ENCODE measurements at places on chromosomes 4 and X.

DNA sequence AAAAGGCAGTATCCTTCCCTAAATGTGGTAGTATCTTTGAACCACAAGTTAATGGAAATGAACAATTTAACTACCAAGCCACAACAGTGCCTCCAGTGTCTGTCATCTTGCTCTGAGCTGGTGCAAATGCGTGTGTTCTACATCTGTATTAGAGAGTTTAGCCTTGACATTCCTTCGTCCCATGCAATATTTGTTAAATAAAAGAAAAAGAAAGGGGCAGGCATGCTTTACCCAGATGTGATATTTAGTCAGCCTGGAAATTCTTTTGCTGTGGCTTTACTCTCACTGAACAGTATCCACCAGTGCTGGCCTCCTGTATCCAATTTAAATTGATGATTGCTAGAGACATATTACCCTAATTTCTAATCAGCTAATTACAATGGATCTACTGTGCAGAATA, 310.5 kb downstream of the CFAP299 start:
- no peak for DNase-seq

GRCh38 chr4:54487491-54487890, 170.3 kb upstream of the KIT start:
- DNase-seq: no peak

DNA sequence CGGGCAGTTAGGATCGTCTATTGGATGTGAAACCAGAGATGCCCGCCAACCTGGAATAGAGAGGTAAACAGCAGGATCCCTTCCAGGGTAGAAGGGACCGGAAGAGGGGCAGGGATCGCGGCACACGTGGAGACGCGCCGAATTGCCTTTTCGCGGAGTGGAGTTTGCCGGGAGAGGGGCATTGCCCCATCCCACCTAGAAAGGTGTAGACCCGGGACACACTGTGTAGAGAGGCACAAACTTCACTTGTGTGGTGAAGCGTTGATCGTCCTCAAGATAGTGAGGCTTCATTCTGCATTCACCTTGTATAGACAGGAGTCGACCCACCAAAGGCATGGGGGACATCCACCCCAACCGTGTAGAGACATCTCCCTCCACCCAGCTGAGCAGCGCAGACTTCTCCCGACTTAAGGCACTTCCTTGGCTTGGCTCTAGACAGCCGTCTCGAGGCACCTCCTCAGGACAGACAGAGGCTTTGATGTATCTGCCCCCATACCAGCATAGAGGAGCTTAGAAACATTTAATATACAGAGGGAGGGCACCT, 410 bp downstream of the GNL3L start:
- no peak for DNase-seq

DNA sequence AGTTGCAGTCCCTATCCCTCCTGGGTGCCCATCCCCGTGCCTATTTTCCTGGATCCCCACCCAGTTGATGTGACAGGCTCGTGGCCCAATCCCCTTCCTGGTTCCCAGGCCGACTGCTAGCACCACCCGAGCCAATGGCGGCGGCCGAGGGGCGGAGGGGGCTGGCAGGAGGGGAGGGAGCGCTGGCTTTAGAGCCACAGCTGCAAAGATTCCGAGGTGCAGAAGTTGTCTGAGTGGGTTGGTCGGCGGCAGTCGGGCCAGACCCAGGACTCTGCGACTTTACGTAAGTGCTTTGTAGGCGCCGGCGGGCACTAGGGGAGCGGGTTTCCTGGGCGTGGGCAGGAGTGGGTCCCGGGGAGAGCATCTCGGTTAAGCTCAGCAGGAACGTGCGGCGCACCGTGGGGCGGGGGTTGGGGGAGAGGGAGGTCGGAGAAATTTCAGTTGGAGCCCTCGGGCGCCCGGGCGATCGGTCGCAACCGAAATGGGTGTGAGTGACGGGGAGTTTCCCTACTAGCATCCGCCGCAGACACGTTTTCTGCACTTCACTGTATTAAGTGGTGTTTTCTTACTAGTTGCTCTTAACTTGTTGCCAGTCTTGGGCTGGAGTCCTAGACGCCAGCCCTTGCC, at the start of gene PLS3:
Gene PLS3 (plus strand): TSS at position 197 of the 627 bp plus-strand sequence. CDS start 49,077 bp downstream, outside the sequence.
- DNase-seq: peak; percentile 96

GRCh38 chrX:828411-828959, 197.9 kb downstream of the SHOX start:
- DNase-seq: no peak

DNA sequence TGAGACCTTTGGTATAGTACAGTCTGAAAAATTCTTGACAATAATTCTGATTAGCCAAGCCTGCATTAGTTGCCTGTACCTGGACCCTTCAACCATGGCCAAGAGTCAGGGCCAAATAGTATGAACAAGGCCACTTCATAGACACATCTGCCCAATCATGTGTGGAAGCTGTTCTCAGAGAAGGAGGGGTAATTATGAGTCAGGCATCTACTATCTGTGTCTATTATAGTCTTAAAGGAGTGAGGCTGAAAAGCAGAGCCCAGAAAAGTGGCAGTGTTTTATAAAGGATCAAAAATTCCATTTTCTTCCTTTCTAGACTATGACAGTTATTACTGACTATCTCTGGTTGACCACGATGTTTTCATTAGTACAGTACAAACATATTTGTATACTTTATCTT, 5.0 kb upstream of the ADGRL3 start:
- DNase-seq: no peak

DNA sequence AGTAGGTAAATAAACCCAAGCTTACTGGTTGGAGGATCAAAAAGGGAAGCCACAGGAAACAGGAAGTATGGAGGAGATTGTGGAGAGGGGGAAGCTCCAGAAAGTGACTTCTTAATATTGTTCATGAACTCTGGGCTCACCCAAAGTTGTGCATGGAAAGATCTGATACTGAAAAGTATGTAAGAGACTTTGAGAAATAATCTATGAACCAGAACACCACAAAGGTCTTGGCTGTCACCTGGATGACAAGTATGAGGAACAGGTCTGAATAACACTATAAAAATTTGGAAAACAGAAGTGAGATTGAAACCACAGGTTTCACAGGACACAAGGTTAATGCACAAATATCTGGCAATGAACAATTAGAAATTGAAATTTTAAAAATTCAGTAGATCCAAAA, 567.4 kb downstream of the INPP4B start:
- no peak for DNase-seq

DNA sequence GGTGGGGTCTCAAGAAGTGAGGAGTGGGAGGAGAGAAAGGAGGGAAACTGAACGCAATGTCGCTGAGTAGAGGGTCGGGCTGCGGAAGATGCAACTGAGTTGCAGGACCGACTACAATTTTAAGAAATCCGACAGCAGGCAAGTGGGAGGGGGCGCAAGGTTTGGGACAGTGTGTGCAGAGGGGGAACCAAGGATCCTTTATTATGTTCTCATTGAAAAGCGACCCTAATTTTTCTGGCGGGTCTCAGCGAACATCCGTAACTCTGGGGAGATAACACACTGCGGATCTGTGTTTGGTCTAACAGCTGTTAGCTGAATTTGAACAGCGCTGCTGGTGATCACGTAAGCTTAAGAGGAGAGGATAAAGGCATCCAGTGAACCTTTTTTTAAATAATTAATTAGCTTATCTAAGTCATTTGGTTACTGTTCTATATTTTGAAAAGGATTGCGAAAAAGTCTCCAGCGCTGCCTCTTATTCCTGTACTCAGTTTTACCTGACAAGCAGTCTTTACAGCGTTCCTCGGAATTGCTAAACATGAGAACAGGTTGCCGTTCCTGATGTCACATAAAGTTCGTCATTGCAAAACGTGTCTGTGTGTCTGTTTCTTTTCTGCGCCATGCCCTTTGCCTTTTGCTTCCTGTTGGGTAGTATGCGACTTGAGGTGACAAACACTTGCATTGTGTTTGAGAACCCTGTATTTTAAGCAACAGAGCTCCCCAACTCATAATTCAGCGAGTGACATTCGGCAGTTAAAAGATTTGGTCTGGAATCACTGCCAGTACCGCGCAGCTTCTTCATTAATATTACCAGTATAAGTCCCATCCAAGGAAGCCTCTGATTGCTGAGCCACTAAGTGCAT, 1.3 kb downstream of the HTR2C start:
- peak; percentile 57 for DNase-seq

DNA sequence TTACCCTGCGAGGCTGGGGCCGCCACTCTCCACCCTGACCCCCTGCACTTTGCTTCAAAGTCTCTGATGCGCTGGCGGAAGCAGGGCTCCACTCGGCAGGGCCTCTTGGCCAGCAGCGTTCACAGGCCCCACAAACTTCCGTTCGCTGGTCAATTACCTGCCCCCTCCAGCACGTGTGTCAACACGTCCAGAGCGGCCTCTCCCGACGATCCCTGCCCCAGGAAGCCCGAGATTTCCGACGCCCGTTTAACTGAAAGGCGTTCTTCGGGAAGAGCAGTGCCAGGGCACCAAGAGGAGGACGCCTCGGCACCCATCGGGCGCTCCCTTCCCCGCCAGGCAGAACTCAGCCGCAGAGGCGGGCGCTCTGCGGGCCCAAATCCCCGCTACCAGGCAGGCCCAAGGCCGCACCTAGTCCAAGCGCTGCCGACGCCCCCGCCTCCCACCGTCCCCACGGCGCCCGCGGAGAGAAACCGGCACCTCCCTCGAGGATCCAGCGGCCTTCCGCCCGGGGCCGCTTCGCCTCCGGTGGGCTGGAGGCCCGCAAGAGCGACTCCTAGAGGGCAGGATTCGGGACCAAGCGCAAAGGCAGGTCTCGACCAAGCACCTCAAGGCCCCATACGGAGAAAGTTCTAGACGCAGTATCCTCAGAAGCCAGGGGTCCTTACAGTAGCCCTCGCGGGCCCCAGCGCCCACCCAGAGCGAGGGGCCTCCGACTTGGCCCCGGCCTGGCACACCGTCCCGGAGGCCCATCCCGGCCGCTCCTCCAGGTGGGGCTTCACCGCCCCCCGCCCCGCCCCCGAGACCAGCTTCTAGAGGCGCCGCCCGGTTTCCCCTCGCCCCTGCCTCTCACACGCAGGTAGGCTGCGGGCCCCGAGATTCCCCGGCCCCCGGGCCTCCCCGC, 586 bp downstream of the BCAP31 start:
- DNase-seq: peak; percentile 50

DNA sequence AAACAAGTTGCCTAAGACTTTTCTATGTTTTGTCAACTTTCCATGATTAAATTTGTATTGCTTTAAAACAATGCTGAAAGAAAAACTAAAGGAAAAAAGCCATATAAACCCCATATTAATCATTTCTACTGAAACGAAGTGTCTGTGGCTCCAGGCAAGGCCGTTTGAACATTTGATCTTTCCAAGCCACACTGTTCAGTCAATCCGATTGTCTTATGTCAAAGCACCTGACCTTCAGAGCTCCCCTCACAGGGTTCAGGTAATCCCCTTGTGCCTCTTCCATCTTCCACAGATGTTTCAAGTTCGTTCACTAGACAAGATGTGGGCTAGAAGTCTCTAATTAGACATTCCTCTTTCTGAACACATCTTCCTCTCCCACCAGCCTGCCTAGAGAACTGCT, 177.1 kb upstream of the NUDT10 start:
- DNase-seq: no peak

DNA sequence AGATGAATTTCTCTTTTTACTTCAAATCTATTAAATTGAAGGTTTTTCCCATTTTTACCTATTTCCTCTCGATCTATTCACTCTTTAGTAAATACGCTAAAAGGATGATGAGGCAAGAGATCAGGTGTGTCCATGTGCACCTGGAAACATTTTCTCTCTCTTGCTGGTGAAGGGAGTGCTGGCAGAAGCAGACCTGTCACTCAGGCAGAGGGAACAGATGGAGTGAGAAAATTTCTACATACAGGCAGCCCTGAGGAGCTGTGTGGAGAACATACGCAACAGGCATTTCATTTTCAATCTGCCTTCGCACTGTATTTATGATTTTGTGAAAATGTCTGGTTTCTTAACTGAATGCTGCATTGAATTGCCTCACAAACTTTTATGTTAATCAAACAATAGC, 249.5 kb downstream of the GPM6A start:
- DNase-seq: no peak

GRCh38 chrX:105650986-105651385, 171.4 kb upstream of the NRK start:
- no peak for DNase-seq

GRCh38 chr4:10063544-10064300, 42.4 kb upstream of the SLC2A9 start:
- peak; percentile 82 for DNase-seq

- no peak for DNase-seq
Measured at GRCh38 chrX:48695925-48696300, 621 bp upstream of the SUV39H1 start.

DNA sequence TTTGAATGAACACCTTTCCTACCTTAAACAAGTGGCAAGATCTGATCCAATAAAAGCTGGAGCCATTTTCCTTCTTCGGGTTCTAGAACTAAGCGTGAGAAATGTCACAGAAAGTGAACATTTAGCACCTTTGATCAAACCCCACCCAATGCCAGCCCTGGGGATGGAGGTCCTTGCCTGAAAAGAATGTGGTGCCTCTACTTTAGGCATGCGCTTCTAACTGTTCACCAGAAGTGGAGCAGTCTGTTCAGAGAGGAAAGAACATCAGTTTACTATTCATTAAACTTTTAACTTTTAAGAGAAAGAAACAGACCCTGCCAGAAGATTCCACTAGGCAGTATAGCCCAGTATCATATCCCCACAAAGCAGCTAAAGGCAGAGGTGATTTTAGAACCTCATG, 75.9 kb downstream of the INTS12 start:
- DNase-seq: no peak

- no peak for DNase-seq
Measured at GRCh38 chr4:88600176-88600838, 8.0 kb downstream of the HERC3 start.

Data from H9 (cell line).